ENCODE measurements at places on chromosomes 6 and 20.
A peak's percentile ranks its signal among the peaks of the same experiment; 100 is the strongest.

- DNase-seq: no peak
These were observed 19.6 kb downstream of the RRBP1 start for GRCh38 chr20:17662333-17663039.

DNA sequence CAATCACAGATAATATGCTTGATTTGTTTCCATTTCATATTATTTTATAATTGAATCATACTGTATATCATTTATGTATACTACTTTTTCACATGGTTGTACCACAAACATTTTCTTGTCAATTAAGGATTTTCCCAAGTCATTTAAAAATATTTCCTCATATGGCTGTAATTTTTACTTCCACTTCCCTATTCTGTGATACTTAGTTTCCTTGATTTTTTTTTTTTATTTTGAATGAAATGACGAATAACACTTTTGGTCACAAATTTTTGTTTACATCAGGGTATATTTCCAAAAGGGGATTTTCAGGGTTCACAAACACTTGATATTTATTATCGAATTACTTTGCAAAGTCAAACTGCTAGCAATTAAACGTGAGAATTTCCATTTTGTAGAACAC, 515.6 kb downstream of the KIF16B start:
- DNase-seq: no peak

GRCh38 chr6:120005292-120005976, 655.9 kb upstream of the MAN1A1 start:
- DNase-seq: no peak

DNA sequence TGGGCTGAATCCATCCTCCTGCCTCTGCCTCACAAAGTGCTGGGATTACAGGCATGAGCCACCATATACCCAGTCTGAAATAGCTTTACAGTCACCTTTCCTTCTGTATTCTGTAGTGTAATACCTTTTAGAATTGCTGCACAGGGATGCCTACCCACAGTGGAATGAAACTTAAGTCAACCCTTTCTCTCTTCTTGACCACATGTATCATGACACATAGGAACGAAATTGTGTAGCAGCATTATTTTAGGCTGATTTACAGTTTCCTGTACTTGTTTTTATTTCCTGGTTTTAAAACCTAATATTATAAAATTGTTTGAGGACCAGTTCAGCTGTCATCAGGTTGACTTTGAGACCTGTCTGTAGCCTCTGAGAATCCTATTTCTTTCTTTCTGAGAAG, 297.8 kb downstream of the ZFAND3 start:
- DNase-seq: no peak

- peak; percentile 64 for DNase-seq
These were observed 838 bp downstream of the STMN3 start for GRCh38 chr20:63652192-63652980.

DNA sequence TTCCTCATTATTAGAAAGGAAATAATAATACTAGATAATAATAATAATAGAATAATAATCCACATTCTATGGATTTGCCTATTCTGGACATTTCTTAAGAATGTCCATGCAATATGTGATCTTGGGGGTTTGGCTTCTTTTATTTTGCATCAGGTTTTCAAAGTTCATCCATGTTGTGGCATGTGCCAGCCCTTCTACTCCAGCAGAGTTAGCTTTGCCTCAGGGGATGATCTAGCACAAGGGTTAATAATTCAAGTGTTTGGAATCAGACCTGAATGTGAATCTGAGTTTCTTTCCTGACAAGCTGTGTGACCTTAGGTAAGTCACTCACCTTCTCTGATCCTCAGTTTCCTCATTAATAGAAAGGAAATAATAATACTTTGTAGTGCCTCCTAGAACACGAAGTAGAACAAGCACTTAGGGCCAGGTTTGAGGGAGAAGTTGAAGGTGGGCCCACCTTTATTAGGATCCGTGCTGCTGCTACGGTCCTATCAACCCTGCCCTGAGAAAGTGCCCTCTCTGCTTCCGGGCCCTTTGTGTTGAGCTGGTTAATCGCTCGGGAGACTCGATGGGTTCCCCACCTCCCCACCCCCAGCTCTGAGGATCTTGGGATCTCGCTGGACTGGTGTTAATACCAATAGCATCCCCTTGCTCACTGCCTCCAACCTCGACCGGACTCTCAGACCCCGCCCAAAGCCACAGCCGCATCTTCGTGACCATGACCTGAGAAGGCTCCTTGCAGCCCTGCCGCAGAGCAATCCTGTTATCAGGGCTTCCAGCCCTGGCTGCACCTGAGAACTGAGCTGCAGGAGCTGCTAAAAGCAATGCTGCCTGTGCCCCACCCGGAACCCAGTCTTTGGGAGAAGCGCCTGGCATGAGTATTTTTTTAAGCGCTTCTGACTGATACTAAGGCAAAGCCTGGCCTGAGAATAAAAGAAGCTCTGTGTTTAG, 26.9 kb downstream of the RBM38 start:
- no peak for DNase-seq

DNA sequence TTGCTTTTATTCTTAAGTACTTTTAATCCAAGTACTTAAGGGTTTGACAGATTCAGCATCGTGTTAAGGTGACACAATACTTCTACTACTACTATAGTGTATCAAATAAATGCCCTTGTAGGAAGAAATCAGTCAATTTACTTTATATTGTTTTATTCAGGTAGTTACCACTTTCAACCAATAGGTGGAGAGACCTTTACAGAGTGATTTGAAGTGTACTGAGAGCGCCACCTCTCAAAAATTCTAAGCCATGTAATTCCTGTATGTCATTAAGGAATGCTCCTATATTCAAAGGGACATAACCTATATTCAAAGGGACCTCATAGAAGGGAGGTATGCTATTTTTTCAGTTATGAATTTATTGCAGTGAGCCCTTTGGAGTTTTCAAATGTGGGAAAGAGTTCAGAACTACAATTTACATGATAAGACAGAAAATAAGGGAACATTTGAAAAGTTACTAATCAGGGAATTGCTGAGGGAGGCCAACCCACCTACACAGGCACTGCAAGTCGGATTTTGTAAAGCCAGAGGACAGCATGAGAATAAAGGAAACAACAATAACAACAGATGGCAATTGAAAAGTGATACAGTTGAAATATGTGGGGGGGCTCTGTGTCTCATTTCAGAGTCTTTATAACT, 955.6 kb downstream of the TBC1D32 start:
- DNase-seq: no peak

All from naive thymus-derived CD8-positive, alpha-beta T cell (primary cell).